ENCODE measurements at places on chromosomes 3 and 15.
A peak's percentile ranks its signal among the peaks of the same experiment; 100 is the strongest.

- peaks cover 22% of the 10 kb centered on the region for H3K4me1 ChIP-seq
- DNase-seq: no peak
- H3K36me3 ChIP-seq: no peaks in the 10 kb centered on the region
- H3K27me3 ChIP-seq: no peaks in the 10 kb centered on the region
- no peak overlapping the region for H3K4me3 ChIP-seq
- H3K27ac ChIP-seq: no peak overlapping the region
These were observed 4.4 kb downstream of the ACAP2 start for GRCh38 chr3:195438371-195438770.

- no peak overlapping the region for H3K4me3 ChIP-seq
- H3K36me3 ChIP-seq: no peaks in the 10 kb centered on the region
- H3K4me1 ChIP-seq: peaks cover 3% of the 10 kb centered on the region
- H3K27me3 ChIP-seq: peaks cover 57% of the 10 kb centered on the region
These were observed 1.5 kb downstream of the SLC6A11 start for GRCh38 chr3:10817506-10817905.

DNA sequence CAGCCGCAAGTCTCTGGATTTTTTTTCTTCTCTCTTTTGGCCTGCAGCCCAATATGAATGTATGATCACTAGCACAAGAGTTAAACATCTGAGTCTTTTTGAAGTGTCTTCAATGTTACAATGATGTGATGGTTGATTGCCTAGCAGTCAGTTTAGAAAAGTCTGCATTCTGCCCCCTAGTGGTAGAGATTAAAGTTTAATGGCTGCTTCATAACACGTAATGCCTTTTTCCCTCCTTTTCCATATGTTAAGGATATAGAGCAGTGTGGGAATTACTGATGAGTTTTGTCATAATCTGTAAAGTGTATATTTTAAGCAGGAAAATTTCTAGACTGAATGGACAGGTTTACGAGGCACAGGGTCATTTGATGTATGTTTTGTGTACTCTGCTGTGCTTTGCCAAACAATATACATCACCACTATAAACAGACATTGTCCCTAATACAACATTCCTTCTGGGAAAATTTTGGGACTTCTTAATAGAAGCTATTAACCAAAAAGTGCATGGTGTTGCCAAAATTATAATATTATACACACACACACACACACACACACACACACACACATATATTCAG lies 1038.5 kb upstream of the NR2F2 start:
- no peak for DNase-seq
- H3K36me3 ChIP-seq: no peaks in the 10 kb centered on the region
- peaks cover 26% of the 10 kb centered on the region for H3K4me1 ChIP-seq
- H3K4me3 ChIP-seq: no peak overlapping the region

DNA sequence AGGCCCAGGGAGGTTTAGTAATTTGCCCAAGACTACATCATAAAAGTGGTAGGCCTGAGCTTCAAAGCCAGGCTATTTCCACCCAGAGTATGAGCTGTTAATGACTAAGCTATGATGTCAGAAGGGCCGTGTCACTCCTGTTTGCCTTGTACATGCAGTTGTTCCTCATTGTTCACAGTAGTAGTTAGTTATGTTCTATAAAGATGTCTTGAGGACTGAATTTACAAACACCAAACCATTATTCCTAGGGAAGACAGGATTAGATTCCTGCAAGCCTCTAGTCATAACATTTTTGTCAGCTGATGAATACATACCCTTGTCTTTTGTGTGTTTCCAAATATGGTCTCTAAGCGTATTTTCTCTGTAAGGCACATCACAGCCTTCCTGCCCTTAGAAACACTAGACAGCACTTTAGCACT lies 20.9 kb upstream of the LARS2 start:
- H3K27ac ChIP-seq: no peak overlapping the region
- no peaks in the 10 kb centered on the region for H3K4me1 ChIP-seq
- H3K36me3 ChIP-seq: no peaks in the 10 kb centered on the region
- no peak for DNase-seq
- H3K4me3 ChIP-seq: no peak overlapping the region

DNA sequence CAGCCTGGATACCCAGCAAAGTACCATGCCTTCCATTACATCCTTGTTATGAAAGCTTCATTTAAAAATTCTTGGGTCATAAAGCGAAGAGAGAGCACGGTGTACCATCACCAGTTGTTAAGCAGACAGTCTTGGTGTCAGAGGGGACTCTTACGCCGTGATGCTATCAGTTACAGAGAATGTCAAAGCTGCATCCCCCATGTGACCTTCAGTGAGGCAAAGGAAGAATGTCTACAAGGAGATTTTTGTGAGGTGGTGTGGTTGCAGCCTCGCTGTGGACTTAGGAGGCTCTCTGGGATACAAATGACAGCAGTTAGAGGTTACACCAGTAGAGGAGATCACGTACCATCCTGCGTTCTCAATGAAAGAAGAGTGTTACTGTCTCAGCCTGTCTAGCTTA lies 278.3 kb downstream of the FEZF2 start:
- no peak overlapping the region for H3K4me3 ChIP-seq
- no peak overlapping the region for H3K27ac ChIP-seq
- H3K36me3 ChIP-seq: no peaks in the 10 kb centered on the region
- H3K27me3 ChIP-seq: no peaks in the 10 kb centered on the region
- no peak for DNase-seq

DNA sequence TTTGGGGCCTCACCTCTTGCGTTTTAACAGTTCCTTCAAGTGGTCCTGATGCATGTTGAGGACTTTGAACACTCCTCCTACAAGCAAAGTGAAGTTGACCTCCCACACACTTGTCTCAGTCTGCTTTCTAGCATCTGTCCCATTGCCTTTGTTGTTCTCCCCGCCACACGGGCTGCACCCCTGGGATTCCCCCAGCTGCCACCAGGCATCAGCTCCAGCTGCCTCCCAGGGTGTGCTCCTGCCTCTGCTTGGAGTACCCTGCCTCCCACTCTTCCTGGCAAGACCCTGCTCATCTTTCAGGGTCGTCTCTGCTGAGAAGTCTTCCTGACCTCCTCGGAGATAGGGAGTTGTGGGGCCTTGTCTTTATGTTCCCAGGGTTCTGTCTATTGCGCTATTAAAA lies 52.2 kb downstream of the IGF1R start:
- H3K4me1 ChIP-seq: peaks cover 66% of the 10 kb centered on the region
- H3K4me3 ChIP-seq: no peak overlapping the region
- no peak for DNase-seq
- no peaks in the 10 kb centered on the region for H3K36me3 ChIP-seq
- peak overlapping the region; percentile 61 for H3K27ac ChIP-seq

GRCh38 chr3:71229905-71230657 lies 353.4 kb downstream of the FOXP1 start:
- no peaks in the 10 kb centered on the region for H3K27me3 ChIP-seq
- no peaks in the 10 kb centered on the region for H3K36me3 ChIP-seq
- no peak overlapping the region for H3K4me3 ChIP-seq
- 0 out of 2 replicates have a peak overlapping the region, but pooled peaks have one; percentile 10 for H3K27ac ChIP-seq

DNA sequence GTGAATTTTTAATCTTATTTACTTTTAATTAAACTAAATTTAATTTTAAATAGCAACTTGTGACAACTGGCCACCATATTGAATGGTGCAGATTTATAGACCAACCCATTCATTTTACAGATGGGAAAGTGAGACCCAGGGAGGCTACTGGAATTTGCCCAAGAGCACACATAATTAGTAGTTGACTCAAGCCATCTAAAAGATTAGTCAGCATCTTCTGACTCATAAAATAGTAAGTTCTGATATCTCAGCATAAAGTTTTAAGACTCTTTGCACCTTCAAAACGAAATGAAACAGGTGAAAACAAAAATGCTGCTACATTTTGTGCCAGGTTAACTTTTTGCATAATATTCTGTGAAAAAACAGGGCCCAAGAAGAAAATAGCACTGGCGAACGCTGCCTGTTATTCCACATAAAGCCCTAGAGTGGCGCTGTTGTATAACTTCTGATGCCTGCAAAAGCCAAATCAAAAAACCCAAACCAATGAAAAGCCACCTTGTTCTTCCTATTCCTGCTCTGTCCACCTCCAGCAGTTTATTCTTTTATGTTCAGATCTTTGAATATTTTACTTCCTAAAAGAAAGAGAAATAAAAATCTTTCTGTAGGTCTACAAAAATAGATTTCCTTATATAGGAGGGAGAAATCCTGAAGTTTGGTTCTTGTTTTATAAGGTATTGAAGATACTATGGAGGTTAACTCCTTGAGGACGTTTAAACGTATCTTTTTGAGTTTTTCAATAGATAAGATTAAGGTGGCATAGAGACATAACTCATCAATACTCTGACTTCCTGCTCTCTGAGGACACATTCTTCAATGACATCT lies 62.8 kb downstream of the OTOL1 start:
- DNase-seq: peak; percentile 23
- H3K27ac ChIP-seq: no peak overlapping the region
- peaks cover 16% of the 10 kb centered on the region for H3K4me1 ChIP-seq
- H3K36me3 ChIP-seq: no peaks in the 10 kb centered on the region

GRCh38 chr3:153767601-153768560 lies 353.3 kb upstream of the ARHGEF26 start:
- no peak overlapping the region for H3K27ac ChIP-seq
- DNase-seq: no peak
- H3K27me3 ChIP-seq: no peaks in the 10 kb centered on the region
- H3K4me3 ChIP-seq: no peak overlapping the region
- no peaks in the 10 kb centered on the region for H3K4me1 ChIP-seq
- H3K36me3 ChIP-seq: no peaks in the 10 kb centered on the region

GRCh38 chr3:170180079-170180907 lies 1.2 kb downstream of the PHC3 start:
- no peak for DNase-seq
- peaks cover 16% of the 10 kb centered on the region for H3K4me1 ChIP-seq
- peak overlapping the region; percentile 98 for H3K4me3 ChIP-seq
- peak overlapping the region; percentile 68 for H3K27ac ChIP-seq
- H3K27me3 ChIP-seq: no peaks in the 10 kb centered on the region
- peaks cover 19% of the 10 kb centered on the region for H3K36me3 ChIP-seq

DNA sequence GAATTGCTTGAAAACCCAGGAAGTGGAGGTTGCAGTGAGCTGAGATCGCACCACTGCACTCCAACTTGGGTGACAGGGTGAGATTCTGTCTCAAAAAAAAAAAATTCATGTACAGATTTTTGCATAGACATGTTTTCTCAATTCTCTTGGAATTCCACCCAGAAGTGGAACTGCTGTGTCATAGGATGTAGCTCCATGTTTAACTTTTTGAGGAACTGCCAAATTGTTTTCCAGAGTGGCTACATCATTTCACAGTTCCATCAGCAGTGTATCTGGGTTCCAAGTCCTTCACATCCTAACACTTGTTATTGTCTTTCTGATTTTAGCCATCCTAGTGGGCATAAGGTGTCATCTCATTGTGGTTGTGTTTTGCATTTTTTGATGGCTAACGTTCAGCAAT lies 9.9 kb downstream of the CAPN7 start:
- no peak overlapping the region for H3K27ac ChIP-seq
- H3K27me3 ChIP-seq: no peaks in the 10 kb centered on the region
- no peak for DNase-seq
- peaks cover 28% of the 10 kb centered on the region for H3K36me3 ChIP-seq

GRCh38 chr3:141851411-141851810 lies 25.0 kb upstream of the ATP1B3 start:
- H3K27me3 ChIP-seq: no peaks in the 10 kb centered on the region
- no peaks in the 10 kb centered on the region for H3K36me3 ChIP-seq
- no peak overlapping the region for H3K27ac ChIP-seq
- DNase-seq: no peak

GRCh38 chr15:47736143-47736786 lies 19.0 kb downstream of the SEMA6D start:
- H3K27me3 ChIP-seq: peaks cover 33% of the 10 kb centered on the region
- peaks cover 3% of the 10 kb centered on the region for H3K36me3 ChIP-seq
- no peak for DNase-seq
- H3K4me3 ChIP-seq: no peak overlapping the region
- H3K4me1 ChIP-seq: peaks cover 30% of the 10 kb centered on the region

- H3K4me3 ChIP-seq: no peak overlapping the region
- no peak overlapping the region for H3K27ac ChIP-seq
- no peaks in the 10 kb centered on the region for H3K27me3 ChIP-seq
- no peaks in the 10 kb centered on the region for H3K4me1 ChIP-seq
- no peaks in the 10 kb centered on the region for H3K36me3 ChIP-seq
These were observed 25.9 kb upstream of the BBX start for GRCh38 chr3:107496855-107497254.

- H3K4me3 ChIP-seq: peak within 1 kb of the TSS; percentile 76
- peak; percentile 91 for DNase-seq
- no peak within 1 kb of the TSS for H3K27ac ChIP-seq
- peaks cover 69% of the 10 kb centered on the region for H3K4me1 ChIP-seq
- peaks cover 96% of the 10 kb centered on the region for H3K27me3 ChIP-seq
- H3K36me3 ChIP-seq: no peaks in the 10 kb centered on the region
These were observed at the start of gene NR2F2 for GRCh38 chr15:96330450-96331143. NR2F2 (plus strand) TSS chr15:96330700; CDS start chr15:96332106, 1,406 bp downstream.

DNA sequence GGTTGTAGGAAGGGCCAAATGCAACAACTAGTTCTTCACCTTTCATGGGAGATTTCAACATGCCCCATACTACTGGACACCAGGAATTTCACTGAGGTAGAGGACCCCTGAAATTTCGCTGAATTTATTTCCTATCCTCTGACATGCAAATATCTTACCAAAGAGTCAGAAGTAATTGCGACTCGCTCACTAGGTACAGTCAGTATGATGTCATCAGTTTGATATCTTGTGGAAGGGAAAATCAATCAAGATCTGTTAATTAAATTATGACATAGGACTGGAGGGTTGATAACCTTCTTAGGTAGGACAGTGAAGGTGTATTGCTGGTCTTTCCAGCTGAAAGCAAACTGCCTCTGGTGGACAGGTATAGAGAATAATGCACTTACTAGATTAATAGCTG lies 74.9 kb upstream of the TNIK start:
- DNase-seq: no peak
- H3K27ac ChIP-seq: no peak overlapping the region
- 0 out of 2 replicates have a peak, but pooled peaks cover 2% of the 10 kb centered on the region for H3K36me3 ChIP-seq

DNA sequence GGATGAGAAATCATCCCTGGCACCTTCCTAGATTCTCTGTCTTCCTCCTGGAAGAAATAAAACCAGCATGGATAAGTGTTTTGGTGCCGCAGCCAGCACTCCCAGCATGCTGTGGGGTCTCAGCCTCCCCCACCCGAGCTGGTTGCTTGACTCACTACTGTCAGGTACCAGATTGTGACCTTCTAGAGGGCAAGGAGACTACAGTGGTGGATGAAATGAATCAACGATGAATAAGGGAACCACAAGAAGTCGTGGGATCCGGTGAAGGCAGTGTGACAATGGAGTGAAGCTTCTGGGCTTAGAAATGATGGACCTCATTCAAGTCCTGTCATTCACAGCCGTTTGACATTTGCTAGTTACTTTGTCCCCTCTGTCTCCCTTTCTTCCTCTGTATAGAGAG lies 50.2 kb upstream of the SLCO3A1 start:
- no peaks in the 10 kb centered on the region for H3K27me3 ChIP-seq
- no peak overlapping the region for H3K4me3 ChIP-seq
- no peaks in the 10 kb centered on the region for H3K4me1 ChIP-seq
- no peaks in the 10 kb centered on the region for H3K36me3 ChIP-seq
- H3K27ac ChIP-seq: no peak overlapping the region

- H3K27me3 ChIP-seq: no peaks in the 10 kb centered on the region
- H3K27ac ChIP-seq: no peak overlapping the region
- peaks cover 4% of the 10 kb centered on the region for H3K36me3 ChIP-seq
- peaks cover 58% of the 10 kb centered on the region for H3K4me1 ChIP-seq
These were observed 494 bp downstream of the GCSAM start for GRCh38 chr3:112132554-112132953.
